Activated naive CD8-positive, alpha-beta T cell treated with anti-CD3 and anti-CD28 coated beads, Interleukin-2, amount 10 ng/mL, durations not matched to agents 7 days and 5 days (primary cell): ENCODE measurements at places on chromosomes 4 and X.

- H3K27ac ChIP-seq = no peak overlapping the region
- peaks cover 10% of the 10 kb centered on the region for H3K27me3 ChIP-seq
- H3K4me1 ChIP-seq = peaks cover 17% of the 10 kb centered on the region
- no peak for DNase-seq
Measured at GRCh38 chr4:168854350-168854921, 155.6 kb downstream of the CBR4 start.

DNA sequence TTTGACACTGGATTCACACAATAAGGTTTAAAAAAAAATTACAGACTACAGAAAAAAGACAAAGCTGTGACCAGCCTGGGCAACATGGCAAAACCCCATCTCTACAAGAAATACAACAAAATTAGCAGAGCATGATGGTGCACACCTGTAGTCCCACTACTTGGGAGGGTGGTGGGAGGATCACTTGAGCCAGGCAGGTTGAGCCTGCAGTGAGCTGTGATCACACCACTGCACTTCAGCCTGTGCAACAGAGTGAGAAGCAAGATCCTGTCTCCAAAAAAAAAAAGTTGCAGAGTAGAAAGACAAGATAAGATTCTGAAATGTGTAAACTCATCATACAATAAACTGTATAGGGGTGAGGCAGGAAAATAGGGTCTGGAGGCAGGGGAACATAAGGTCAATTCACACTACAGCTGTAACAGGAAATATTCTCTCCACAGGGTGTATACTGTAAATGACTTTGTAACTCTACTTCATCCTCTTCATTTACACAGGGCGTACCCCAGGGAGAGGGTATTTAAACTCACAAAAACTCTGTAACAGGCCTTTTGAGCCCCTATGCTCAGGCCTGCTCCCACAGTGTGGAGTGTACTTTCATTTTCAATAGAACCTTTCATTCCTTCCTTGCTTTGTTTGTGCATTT lies 112.6 kb upstream of the MAPK10 start:
- H3K27me3 ChIP-seq = peaks cover 6% of the 10 kb centered on the region
- H3K4me3 ChIP-seq = no peak overlapping the region
- peaks cover 3% of the 10 kb centered on the region for H3K4me1 ChIP-seq
- no peaks in the 10 kb centered on the region for H3K36me3 ChIP-seq
- no peak for DNase-seq

DNA sequence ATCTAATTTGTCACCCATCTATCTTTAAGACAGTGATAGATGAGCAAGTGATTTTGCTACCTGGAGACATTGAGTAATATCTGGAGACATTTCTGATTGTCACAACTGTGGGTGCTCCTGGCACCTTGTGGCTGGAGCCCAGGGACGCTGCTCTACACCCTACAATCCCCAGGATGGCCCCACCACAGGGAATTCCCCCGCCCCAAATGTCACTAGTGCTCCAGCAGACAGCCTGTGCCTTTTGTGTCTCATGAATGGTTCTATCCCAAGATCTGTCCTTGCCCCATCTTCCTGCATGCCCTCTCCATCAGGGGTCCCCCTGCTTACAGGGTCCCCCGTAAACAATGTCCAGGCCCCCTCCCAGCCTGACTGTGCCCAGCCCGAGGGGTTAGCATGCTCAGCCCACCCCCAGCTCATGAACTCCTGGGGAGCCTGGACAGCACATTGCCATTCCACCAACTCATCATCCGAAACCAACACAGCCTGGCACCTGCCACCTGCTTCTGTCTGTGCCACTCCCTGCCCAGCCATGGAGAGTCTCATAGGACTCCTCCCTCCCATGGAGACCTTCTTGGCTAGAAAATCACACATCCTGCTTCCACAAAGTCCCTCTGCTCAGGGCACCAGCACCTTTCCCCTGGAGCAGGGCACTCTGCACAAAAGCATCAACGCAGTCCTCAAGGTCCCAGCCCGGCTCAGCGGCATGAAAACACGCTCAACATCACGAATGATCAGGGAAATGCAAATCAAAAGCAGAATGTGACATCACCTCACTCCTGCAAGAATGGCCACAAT lies 5.7 kb downstream of the P2RY8 start:
- H3K4me1 ChIP-seq = peaks cover 3% of the 10 kb centered on the region
- H3K4me3 ChIP-seq = no peak overlapping the region
- no peaks in the 10 kb centered on the region for H3K27me3 ChIP-seq
- peaks cover 9% of the 10 kb centered on the region for H3K36me3 ChIP-seq
- no peak overlapping the region for H3K27ac ChIP-seq
- no peak for DNase-seq

DNA sequence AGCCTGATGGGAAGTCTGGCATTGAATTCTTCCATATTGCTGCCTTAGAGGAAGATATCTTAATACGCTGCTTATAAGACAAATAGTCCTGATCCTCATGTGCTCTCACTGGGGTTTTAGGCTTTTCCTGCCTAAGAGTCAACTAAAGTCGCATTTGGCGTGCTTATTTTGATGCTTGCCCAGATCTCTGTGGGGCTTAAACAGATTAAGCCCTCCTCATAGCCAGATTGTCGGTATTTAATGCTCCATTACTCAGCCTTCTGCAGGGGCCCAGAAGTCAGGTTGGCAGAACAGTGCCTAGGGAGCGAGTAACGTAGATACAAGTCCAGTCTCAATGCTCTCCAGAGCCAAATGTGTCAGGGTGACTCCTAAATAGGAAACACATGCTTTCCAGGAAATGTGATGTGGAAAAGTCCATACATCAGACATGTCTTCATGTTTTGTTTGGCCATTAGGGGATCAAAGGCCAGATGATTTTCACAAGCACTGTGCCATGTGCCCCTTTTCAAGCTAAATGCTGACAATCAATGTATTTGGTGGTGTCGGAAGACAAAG lies 262.8 kb downstream of the PRDM5 start:
- H3K36me3 ChIP-seq = no peaks in the 10 kb centered on the region
- no peak overlapping the region for H3K27ac ChIP-seq
- H3K4me3 ChIP-seq = no peak overlapping the region
- no peak for DNase-seq
- H3K27me3 ChIP-seq = no peaks in the 10 kb centered on the region

GRCh38 chr4:123682931-123683330 lies 286.3 kb downstream of the SPRY1 start:
- H3K36me3 ChIP-seq = no peaks in the 10 kb centered on the region
- H3K27me3 ChIP-seq = peaks cover 15% of the 10 kb centered on the region
- DNase-seq = no peak
- no peak overlapping the region for H3K27ac ChIP-seq
- no peak overlapping the region for H3K4me3 ChIP-seq
- no peaks in the 10 kb centered on the region for H3K4me1 ChIP-seq

DNA sequence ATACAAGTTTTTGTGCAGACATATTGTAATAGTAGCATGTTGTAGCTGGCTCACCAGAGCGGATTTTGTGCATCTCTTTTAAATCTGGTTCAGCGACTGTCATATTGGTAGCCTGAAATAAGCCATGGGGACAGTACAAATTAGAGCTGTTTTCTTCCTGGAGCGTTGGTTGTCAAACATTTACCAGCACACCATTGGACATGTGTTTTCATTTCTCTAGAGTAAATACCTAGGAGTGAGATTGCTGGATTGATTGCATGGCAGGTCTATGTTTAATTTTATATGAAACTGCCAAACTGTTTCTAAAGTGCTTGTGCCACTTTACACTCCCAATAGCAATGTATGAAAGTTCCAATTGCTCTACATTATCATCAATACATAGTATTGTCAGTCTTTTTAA lies 2.6 kb upstream of the ARAF start:
- H3K4me1 ChIP-seq = peaks cover 23% of the 10 kb centered on the region
- no peak overlapping the region for H3K27ac ChIP-seq
- H3K36me3 ChIP-seq = peaks cover 2% of the 10 kb centered on the region
